Memory B cell (primary cell): ENCODE measurements at places on chromosomes 5 and 9.

GRCh38 chr5:142408981-142409481 lies 84.2 kb upstream of the SPRY4 start:
- DNase-seq: no peak

DNA sequence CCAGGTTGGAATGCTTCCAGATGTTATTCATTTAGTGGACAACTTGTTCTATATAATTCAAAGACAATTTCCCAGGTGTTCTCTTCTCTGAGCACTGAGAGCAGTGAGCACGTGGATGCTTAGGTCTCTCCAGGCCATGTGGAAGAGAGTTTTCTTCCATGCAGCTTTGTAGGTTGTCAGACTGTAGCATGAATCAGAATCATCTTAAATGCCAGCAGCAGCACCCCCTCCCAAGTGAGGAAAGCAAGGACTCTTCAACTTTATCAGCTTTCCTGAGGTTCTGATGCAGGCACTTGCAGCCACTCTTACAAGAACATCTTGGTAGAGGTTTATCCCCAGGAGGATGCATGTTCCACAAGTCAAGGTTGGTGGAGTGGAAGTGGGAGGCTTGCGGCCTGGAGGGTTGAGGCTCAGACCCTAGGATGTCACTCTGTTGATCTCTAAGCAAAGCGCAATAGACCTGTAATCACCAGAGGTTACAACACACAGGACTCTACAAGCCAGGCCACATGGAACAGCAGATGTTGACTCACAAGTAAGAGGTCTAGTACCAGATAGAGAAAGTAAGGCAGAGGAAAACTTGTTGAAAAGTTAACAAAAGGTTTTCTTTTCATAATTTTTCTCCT lies 47.7 kb downstream of the UGCG start:
- DNase-seq: no peak

DNA sequence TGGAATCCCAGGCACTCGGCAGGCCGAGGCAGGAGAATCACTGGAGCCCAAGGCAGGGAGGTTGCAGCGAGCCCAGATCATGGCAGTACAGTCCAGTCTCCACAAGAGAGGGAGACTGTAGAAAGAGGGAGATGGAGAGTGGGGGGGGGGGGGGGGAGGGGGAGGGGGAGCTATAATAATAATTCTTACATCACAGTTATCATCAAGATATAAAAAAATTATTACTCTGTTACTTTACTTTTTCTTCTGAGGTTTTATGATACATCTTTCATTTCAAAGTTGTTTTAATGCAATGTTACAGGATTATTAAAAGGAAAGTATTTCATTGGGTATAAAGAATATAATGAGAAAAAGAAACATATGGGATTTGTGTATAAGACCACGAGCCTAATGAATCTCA lies 17.8 kb upstream of the RAB3C start:
- DNase-seq: no peak

GRCh38 chr9:97500263-97500662 lies 1.2 kb upstream of the TMOD1 start:
- DNase-seq: no peak

- no peak for DNase-seq
Measured at GRCh38 chr5:139742173-139742903, 53.3 kb upstream of the PSD2 start.

DNA sequence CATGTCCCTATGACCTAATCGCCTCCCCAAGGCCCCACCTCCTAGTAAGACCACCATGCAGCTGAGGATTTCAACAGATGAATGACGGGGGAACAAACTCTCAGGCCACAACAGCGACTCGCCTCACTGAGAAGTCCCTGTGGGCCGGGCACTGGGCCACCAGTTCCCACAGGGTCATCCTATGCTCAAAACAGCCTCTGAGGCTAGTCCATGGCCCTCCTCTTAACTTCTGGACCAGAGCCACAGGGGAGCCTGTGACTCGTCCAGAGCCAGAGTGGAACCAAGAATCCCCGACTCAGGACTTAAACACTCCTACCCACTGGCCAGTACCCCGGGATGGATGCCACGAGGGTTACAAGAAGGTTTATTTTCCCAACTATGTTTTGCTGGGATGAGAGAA lies 12.3 kb downstream of the GFPT2 start:
- DNase-seq: no peak

GRCh38 chr5:28254846-28255245 lies 1216.5 kb upstream of the CDH9 start:
- no peak for DNase-seq

GRCh38 chr9:76709020-76709419 lies 55.2 kb upstream of the PCA3 start:
- no peak for DNase-seq
